ENCODE measurements at places on chromosomes 7 and 10.

- no peak for DNase-seq
Observed at GRCh38 chr10:74593470-74593869, 232.9 kb upstream of the KAT6B start.

- DNase-seq = no peak
Observed at GRCh38 chr7:23468526-23469149, 1.7 kb downstream of the IGF2BP3 start.

- no peak for DNase-seq
Observed at GRCh38 chr7:159096736-159097581, 47.7 kb downstream of the VIPR2 start.

- DNase-seq = peak; percentile 79
Observed at GRCh38 chr7:8190119-8190895, 71.7 kb downstream of the ICA1 start.

DNA sequence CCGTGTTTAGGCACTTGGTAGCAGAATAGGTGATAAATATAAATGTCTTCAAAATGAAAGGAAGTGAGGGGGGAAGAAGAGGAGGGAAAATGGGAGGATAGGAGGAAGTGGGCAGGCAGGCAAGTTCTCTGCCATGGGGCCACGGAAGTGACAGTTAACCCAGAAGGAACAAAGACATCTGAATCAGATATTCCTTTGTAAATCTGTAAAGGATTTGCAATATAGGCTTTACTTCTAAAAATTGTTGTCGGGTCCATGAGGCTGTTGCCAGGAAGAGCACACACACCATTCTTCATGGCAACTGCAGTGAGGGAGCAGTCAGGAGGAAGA, 23.7 kb upstream of the RASSF4 start:
- no peak for DNase-seq

- no peak for DNase-seq
Observed at GRCh38 chr7:40003597-40003996, 53.5 kb downstream of the CDK13 start.

DNA sequence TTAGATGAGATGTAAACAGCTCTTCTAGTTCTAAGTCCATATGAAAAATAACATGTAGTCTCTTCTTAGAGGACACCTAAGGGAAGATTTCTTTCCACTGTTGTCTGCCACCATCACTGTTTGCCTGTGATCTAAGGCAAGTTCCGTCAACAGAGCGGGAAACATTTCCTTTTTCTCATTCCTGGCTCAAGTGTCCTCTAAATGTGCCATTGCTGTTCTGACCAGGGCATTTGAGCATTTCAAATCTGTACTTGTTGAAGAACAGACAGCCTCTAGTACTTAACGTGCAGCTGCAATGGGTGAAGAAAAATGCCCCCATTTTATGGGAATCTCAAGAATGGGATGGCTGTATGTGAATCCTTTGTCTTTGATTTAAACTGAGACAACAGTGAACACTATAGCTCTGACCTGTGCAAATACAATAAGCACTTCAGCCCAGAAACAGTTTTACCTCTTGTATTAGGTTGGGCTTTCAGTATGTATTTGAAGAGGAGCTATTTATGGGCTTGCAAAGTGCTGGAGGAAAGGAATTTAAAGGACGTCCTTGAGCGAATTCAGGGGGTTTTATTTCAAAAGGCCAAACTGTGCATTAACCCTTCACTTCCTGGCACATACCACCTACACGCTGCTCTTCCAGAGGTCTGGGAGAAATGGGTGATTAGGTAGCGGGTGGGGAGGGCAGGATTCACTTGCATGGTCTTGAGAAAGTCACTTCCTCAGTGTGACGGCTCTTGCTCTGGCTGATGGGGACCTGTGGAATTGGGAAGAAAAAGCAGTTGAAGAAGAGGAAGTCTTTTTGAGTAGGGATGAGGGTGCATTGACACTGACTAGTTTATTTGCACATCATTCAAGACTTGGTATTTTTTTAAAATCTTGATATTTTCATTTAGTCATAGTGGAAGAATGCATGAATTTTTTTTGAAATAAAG, 66.1 kb downstream of the THNSL1 start:
- no peak for DNase-seq

DNA sequence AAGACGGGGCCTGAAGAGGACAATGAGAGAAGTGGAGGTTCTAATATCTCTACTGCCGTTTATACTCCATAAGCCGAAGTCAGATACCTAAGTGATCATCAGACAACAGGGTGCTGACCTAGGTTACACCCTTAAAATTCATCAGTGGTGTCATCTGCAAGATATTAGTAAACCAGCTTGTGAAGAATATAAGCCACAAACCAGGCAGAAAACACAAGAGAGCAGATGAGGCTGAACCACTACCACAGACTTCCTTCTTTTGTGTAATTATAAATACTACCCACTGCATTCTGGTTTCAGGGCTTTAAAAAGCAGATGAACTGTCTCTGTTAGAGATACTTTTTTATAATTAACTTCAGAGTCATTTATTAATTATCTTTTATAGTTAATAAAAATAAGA, 69.0 kb upstream of the LRRC17 start:
- no peak for DNase-seq

GRCh38 chr7:47170516-47170915, 411.4 kb downstream of the TNS3 start:
- DNase-seq = no peak

GRCh38 chr10:44974082-44974627, 4.5 kb downstream of the DEPP1 start:
- no peak for DNase-seq

DNA sequence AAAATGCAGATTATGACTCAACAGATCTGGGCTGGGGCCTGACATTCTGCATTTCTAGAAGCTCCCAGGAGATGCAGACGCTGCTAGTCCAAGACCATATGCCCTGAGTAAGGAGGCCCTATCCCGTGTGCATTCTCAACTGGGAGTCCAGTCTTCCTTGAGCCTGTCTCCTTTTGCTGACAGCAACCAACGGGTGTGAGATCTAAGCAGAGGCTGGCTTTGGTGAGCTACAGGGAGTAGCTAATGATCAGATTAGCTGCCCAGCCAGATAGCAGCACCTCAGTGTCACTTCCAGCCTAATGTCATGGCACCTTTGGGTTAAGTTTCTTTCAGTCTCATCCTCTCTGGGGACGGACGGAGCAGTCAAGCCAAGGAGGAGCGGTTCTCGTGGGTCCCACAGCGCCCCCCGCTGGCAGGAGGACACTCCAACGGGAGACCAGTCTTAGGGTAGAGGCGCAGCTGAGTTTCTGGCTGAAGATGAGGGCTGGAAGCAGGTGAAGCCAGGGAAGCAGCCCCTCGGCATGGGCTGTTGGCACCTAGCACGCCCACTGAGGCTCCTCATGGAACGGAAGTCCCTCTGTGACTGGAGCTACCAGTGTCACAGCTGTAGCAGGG, 154.0 kb downstream of the CCDC3 start:
- no peak for DNase-seq

DNA sequence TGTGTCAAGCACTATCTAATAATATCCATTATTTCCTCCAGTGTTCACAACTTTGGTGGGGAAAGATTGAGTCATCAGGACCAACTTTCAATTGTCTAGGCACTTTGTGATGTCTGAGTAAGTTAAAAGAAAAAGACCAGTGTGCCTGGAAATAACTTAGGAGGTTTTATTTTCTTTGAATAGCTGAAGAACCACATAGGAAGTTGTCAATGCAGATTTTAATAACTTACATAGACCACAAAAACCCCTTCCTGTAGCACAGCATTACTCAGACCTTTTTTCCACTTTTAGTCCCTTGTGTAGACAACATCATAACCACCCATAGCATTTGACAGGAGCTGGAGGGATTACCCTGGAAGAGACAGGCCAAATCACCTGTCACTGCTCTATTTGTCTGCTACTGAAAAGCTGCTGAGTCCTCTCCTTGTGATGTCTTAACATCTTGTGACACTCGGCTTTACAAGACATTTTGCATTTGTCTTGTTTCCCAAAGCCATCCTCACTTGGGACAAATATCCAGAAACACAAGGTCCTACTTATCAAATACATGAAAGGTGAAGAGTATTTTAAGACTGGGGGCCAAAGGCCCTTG, 241.5 kb upstream of the PTER start:
- DNase-seq = peak; percentile 4

GRCh38 chr10:6242089-6242488, 39.4 kb downstream of the PFKFB3 start:
- DNase-seq = no peak

DNA sequence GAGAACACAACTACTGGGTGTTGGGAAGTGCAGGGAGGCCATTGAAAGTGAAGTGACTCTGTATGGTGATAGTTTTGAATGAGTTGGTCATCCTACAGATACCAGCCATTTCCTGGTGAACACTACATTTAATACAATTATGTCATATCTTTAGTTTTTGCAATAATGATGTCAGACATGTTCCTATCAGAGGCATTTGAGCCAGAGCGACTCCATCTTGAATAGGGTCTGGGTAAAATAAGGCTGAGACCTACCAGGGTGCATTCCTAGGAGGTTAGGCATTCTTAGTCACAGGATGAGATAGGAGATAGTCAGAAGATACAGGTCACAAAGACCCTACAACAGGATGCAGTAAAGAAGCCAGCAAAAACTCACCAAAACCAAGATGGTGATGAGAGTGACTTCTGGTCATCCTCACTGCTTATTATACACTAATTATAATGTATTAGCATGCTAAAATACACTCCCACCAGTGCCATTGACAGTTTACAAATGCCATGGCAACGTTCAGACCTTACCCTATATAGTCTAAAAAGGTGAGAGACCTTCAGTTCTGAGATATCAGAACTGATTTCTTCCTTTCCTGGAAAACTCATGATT, 28.2 kb downstream of the ADK start:
- DNase-seq = peak; percentile 30

DNA sequence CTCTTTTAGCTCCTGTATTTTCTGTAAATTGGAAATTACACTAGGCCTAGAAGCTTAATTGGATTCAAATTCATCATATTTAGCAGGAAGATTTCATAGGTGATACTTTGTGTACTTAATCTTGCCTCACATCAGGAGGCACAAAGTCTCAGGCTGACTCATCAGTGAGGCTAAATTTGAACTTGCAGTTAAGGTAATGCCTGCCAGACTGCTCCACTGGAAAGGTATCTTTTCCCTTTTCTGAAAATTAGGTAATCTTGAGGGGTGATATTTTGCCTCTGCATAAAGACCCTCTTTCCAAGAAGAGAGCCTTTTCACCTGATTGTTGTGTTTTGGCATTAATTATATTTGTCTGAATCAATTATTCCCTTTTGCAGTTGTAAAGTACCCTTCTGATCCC, 14.6 kb downstream of the PPIA start:
- DNase-seq = no peak

DNA sequence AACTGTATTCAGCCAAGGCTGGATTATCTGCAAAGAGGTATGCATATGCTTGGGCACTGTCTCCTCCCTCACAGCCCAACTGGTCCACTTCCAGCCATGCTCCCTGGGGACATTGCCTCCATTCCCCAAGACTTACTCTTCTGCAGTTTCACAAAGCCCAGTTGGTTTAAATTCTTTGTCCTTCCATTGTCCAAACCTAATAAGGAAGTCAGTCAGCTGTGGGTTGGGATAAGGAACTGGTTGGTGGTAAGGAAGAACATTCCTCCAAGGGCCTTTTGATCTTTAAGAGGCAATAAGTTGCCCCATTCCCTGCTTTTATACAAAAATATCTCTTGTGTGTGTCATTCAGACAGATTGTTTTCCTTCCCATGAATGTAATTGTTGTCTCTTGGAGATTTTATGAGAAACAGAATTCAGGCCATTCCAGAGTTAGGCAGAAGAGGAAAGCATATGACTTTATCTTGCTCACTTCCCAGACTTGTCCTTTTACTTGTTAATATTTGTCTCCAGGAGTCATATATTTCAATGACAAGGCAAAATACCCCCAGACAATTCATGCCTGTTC, 673.7 kb downstream of the SUGCT start:
- DNase-seq = no peak

- DNase-seq = peak; percentile 28
Observed at GRCh38 chr10:72335394-72336258, 19.1 kb downstream of the DNAJB12 start.

GRCh38 chr10:68876246-68877138, 24.6 kb upstream of the DDX50 start:
- DNase-seq = no peak

Data from CD4-positive, alpha-beta T cell treated with Interleukin-15 for 4 hours (primary cell).